ENCODE measurements at places on chromosomes 2 and 18.

DNA sequence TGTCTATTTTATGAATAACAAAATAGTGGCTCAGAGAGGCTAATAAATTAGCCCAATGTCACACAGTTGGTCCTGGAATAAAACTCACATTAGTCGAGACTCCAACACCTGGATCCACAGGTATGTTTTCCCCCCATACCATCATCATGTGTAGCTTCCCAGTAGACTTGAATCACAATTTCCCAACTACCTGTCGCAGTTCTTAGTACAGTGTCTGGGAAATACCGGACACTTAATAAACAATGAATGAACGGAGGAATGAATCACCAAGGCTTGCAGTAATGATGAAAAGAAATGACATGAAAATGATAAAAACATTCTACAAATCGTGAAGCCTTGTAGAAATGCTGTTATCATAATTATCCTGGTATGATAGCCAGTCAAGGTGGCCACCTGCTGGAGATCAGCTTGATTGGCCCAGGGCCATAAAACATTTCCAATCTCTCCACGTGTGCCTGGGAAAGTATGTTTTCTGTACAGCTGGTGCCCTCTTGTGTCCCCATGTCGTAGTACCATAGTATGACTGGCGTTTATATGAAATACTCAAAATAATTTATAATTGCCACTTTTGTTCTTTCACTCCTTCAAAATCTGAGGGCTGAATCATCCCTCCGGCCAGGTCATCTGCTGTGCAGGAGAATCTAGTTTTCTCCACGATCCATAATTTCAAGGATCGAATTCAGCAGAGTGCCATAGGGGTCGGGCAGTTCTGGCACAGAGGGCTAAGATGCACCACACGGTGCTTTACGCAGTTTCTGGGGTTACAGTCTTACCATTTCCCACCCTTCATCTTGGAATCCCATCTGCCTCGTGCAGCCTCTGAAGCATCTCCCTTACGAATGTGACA, 95.4 kb downstream of the LAMA1 start:
- no peak for DNase-seq

GRCh38 chr2:157786663-157787363, 89.3 kb downstream of the ACVR1 start:
- DNase-seq = no peak

DNA sequence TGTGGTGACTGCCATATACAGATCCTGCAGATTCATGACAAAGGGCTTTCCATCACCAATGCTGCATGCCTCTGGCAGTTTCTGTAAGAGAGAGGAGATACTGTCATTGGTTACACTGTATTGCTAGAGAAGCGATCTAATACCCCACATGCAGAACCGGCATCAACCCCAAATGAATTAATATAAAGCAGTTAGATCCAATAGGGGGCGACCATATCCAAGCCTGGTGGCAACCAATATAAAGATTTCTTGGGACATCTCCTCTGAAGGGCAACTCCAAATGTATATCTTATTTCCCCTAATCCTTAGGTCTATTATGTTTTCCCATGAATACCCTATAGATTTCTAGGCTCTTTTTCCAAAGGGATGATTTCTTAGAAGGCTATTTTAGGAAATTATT, 17.4 kb upstream of the IHH start:
- DNase-seq = no peak

DNA sequence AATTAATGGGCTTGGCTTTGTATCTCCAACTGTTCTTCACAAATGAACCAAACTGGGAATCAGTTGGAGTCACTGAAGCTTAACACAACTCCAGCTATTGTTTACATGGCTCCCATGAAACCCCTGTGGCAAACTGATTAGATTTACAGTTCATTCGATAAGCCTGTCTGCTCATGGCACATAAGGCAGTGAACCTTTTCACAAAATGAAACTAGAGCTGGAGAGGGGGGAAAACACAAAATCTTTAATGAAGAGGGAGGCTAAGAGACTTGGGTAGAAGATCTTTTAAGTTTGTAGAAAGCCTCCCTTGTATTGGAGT, 11.6 kb upstream of the ITGA6 start:
- no peak for DNase-seq

GRCh38 chr2:190036071-190036470, 26.5 kb downstream of the MSTN start:
- DNase-seq = no peak

DNA sequence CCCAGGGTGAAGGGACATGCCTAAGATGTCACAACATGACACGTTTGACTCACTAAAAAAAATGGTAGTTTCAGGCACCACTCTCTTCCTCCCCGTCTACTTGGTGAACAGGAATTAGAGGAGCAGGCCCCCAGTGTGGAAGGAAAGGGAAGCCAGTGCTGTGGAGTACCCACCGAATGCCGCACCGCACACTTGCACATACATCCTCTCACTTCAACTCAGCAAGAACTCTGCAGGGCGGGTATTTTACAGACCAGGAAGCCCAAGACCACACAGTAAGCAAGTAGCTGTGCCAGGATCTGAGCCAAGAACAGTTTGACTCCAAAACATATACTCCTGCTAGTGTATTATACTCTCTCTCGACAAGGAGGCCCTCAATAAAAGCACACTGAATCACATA, 69.8 kb downstream of the BCL2 start:
- DNase-seq = no peak

- DNase-seq = no peak
Measured at GRCh38 chr2:36717603-36718266, 21.2 kb downstream of the VIT start.

GRCh38 chr2:225742487-225742886, 343.0 kb downstream of the NYAP2 start:
- no peak for DNase-seq

All from coronary artery (tissue), 2 donors.